Activated effector memory CD4-positive, alpha-beta T cell treated with Interleukin-2 at 50 U/mL for 16 hours (primary cell): ENCODE measurements at places on chromosomes 7 and 10.

DNA sequence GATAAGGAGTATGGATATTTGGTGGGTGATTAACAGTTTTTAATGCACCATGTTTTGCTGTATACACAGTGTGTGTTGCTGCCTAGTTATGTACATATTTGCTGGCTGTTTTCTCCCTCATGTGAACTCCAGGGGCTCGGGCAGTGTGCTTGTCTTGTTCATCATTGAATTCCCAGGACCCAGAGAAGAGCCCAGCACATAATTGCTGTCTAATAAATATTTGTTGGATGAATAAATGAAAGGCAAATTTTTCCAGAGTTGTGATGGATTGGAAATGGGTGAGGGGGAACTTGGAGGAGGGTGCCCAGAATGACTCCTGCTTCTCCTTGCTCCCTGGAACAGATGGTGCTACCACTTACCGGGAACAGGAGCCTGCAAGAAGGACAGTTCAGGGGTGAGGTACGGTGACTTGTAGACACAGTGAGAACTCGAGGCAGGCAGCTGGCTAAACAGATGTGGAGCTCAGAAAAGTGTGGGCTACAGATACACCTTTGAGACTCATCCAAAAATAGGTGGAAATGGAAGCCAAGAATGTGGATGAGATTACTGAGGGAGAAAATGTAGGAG lies 586.8 kb upstream of the MGMT start:
- DNase-seq: no peak

GRCh38 chr10:125639846-125640245 lies 43.1 kb downstream of the TEX36 start:
- DNase-seq: no peak

GRCh38 chr10:92244796-92245195 lies 46.1 kb downstream of the CPEB3 start:
- DNase-seq: no peak

GRCh38 chr10:113843972-113844485 lies 9.9 kb downstream of the DCLRE1A start:
- no peak for DNase-seq

DNA sequence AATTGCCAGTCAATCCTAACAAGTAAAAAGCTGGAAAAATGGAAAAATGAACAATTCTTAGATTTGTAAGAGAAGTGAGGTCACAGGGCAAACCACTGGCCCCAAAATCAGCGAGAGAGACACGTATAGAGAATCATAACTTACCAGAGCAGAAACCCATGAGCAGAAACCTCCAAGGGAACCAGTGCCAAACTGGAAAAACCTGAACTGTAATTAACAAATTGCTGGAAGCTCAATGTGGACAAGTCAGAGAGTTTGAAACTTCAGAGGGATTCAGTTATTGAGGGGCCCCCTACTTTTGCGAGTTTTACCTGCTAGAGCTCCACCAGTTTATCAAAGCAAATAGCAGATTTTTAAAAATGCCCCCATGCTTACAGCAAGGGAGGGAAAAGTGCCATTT lies 119.0 kb downstream of the C7orf25 start:
- DNase-seq: no peak

DNA sequence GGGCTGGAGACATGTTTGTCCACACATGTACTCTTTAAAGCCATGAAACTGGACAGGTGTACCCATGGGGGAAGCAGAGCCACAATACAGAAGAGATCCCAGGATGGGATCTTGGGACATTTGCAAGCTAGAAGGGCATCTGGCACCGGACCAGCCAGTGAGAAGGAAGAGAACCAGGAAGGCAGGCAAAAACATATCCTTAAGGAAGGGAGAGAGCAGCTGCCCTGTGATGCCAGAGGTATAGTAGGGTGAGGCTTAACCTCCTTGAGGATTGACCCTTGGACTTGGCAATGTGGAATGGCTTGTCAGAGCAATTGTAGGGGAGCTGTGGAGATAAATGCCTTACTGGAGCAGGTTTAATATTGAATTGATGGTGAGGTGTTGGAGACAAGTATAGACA lies 17.9 kb upstream of the SUV39H2 start:
- no peak for DNase-seq

DNA sequence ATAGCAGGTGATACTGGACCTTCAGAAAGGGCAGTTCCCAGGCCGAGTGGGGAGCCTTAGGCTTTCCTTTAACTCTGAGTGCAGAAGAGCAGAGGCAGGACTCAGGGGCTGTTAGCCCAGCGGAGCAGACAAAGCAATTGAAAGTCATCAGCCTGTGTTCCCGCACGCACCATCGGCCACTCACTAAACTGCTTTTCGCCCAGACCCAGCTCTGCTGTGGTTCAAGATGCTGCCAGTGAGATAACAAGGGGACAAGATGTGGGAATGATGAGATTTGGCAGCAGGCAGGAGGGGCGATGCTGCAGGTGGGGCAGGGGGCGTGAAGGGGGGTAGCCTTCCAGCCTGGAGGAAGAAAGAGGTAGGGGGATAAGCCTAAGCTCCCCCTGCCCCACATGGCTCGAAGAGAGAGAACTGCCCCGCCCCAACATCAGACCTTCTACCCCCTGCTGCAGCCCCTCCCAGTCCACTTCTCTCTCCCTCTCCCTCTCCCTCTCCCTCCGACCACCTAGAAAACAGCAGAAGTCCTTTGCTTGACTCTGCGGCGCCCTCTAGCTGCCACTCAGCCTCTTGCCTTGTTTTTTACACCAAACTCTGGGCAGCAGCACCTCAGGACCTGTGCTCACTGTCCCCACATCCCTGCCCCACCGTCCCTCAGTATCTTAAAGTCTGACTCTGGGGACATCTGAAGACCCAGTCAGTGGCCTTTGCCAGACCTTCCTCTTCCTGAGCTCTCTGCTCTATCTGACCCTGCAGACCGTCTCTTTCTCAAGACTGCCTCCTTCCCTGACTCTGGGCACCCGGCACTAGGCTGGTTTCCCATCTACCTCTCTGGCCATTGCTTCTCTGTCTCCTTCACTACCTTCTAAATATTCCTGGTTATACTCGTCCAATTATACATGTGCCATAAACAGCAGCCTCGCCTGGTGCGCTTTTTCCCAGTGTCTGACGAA lies 110.5 kb downstream of the C10orf105 start:
- peak; percentile 16 for DNase-seq
